Kidney glomerular epithelial cell (primary cell): ENCODE measurements at places on chromosomes 16 and 17.

DNA sequence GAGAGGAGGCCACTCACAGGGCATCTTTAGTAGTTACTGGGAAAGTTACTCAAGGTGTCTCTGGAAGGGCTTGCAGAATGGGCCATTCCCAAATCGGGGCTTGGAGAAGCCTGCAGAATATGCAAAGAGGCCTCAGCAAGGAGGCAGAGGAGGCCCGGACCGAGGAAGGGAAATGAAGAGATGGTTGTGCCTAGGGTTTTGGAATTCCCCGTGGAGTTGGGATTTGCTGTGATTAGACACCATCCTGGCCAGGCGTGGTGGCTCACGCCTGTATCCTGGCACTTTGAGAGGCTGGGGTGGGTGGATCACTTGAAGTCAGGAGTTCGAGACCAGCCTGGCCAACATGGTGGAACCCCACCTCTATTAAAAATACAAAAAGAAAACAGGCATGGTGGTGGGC, 193.0 kb downstream of the IRF8 start:
- DNase-seq, result no peak

- peak; percentile 98 for DNase-seq
Measured at GRCh38 chr16:57185945-57186871, at the start of the genes PSME3IP1 and RSPRY1. TSS of gene PSME3IP1 (minus strand) at chr16:57186039. CDS start at chr16:57173854, 12,185 bp downstream. TSS of gene RSPRY1 (plus strand) at chr16:57186329. CDS start at chr16:57204659, 18,330 bp downstream.

DNA sequence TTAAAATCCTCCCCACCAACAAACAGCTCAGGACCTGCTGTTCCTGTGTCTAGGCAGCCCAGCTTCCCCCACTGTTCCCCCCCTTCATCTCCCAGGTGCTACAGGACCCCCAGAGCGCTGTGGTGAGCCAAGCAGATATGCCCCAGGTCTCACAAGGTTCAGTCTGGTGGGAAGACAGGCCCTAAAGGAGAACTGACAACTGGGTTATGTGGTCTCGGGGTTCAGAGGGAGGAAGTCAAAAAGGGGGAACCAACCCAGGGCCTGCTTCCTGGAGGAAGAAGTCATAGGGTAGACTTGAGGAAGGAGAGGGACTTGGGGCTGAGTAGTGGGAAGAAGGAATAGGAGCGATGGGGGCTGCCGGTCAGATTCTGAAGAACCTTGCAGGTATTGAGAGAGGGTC, 2.6 kb downstream of the RIPOR1 start:
- no peak for DNase-seq

DNA sequence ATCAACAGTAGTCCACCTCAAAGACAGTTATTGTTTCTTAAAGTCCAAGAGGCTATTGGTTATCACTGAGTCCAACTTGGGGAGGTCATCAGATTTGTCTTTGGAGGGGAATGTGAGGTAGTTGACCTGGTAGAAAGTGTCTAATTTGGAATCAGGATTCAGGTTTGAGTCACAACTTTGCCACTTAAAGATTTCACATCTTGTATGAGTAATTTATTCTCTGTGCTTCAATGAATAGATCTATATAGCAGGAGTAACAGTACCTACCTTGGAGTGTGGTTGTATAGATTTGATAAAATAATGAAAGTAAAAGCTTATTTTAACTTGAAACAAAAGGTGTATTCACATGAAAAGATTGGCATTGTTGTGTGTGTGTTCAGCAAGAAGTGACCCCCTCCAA, 119.3 kb upstream of the TBX2 start:
- no peak for DNase-seq

- peak; percentile 75 for DNase-seq
Measured at GRCh38 chr16:69476920-69477443, 52.6 kb downstream of the CYB5B start.

- no peak for DNase-seq
Measured at GRCh38 chr16:9094011-9094846, 2.8 kb downstream of the HAPSTR1 start.

GRCh38 chr16:48188449-48189102, 32.8 kb upstream of the ABCC12 start:
- no peak for DNase-seq

DNA sequence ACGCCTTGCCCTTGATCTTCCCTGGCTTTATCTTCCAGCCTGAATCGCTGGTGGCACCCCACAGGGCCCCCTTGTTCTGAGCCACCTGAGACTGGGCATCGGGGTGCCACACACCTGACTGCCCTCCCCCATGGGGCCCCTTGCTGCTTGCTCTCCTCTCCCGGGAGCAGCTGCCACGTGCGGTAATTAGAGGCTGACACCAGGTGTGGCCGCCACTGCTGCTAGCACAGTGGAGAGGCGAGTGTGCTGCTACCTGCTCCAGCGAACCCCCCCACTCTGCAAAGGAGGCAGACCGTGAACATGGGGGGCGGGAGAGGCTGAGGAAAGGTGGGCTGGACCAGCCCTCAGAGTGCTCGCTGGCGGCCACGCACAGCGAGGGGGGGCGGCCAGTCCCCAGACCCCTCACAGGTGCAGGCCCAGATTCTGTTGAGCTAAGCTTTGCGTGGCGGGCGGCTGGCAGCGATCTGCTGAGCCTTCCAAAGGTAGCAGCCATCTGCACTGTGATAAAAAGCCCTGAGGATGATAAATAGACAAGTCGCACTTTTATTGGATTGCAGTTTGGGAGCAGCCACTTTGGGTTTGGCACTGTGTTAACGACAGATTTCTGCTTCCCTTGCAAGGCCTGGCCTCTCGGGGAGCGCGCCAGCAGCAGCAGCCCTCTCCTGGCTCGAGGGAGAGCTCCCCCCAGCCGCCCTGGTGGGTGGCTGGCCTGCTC, 167.9 kb upstream of the GSE1 start:
- DNase-seq, result no peak
